ENCODE measurements at places on chromosomes 13 and 19.

GRCh38 chr13:51605698-51606097 lies 21.4 kb downstream of the WDFY2 start:
- peak; percentile 31 for DNase-seq

DNA sequence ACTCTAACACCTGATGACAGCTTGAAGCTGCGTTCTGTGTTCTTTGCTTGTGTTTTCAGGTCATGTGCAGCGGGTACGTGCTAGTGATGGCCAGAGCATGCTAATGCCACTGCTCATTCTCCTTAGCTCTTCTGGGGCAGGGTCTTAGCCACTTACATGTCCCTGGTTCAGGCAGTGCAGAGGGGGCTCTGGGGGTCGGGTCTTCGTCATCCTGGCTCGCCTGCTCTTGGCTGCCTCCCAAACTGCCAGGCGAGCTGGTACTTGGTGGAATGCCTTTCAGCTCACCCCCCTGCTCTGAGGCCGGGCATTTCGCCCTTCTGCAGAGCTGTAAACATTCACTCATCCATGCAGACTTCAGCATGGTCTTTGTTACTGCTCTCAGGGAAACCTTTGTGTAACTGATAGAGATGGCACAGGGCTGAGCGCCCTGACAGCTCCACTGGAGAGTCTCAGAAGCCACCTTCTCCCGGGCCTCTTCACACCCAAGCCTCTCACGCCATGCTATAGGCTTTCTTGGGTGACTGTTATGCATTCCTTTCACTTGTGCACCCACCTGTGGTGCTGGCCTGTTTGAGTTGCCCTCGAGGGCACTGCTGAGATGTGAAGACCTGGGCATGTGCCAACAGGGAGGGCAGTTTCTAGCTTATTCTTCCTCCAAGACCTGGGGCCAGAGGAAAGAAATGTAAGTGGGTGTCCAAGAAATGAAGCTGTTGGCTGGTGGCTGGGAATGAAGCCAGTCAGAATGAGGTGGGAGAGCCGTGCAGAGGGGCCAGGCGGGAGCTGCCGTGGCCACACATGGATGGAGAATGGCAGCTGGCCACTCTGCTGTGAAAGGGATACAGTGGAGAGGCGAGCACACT lies 24.4 kb downstream of the FAM124A start:
- DNase-seq, result no peak

DNA sequence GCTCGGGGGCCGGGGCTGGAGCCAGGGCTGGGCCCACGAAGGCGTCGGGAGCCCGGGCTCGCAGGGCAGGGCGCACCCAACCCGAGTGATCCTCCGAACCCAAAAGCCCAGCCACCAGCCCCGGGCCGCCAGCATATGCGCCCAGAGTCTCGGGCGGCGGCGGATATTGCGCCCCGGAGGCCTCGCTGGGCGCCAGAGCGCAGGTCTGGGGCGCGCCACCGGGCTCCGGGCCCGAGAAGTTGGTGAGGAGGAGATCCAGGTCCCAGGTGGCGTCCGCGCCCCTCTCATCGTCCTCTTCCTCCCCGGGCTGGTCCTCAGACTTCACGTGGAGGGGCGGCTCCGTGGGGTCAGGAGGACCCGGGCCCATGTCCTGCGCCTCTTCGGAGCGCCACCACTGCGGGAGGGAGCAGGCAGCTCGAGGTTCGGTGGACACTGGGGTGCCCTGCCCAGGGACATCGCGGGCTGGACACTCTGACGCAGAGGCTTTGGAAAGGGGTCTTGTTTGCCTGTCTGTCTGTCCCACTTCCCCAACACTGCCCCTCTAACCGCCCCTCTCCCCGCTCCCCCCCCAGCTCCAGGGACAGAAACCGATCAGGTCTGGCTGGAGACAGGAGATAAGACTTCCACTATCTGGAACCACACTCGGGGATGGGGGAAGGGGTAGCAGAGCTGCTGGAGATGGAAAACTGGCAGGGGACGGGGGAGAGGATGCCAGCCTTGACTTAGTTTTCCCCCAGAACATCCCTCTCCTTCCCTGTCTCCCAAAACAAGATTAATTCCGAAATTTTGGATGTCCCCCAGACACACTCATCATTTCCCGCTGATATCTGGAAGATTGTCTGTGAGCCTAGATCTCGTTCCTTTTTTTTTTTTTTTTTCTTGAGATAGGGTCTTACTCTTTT lies 1.0 kb downstream of the KLF1 start:
- DNase-seq, result no peak

- DNase-seq, result peak; percentile 92
Measured at GRCh38 chr19:16338470-16339360, 14.1 kb downstream of the KLF2 start.

GRCh38 chr19:10520652-10521318 lies 3.5 kb upstream of the S1PR5 start:
- DNase-seq, result no peak

- no peak for DNase-seq
Measured at GRCh38 chr13:88601949-88602348, 930.8 kb downstream of the SLITRK5 start.

DNA sequence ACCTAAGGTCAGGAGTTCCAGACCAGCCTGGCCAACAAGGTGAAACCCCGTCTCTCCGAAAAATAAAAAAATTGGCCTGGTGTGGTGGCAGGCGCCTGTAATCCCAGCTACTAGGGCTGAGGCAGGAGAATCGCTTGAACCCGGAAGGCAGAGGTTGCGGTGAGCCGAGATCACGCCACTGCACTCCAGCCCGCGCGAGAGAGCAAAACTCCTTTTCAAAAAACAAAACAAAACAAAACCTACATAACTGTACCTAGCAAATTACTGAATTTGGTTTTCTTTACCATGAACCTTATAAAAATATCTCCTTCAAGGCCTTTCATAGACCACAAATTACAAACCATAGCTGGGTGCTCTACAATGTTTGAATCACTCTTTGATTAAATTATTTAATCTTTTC lies 760 bp downstream of the ZNF91 start:
- peak; percentile 55 for DNase-seq

GRCh38 chr19:19256072-19256969 lies 16.8 kb downstream of the TM6SF2 start:
- no peak for DNase-seq

DNA sequence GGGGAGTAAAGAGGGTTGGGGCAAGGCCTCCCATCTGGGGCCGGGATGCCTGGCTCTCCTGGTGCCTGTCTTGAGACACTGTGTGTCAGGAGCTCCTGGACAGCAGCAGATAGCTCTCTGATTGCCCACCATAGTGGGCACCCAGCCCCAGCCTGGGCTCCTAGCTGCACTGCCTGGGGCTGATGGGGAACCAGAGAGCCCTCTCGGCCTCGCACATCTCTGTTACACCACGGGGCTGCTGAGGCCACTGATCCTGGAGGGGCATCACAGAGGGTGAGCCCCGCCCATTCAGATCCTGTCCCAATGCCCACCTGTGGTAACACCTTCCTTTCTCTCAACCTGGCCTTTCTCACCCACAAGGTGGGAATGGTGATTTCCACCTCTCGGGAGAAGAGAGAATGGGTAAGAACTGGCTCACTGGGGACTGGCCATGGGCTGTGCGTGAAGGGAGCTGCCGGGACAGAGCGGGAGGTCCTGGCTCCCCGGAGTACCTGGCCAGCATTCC lies 135.9 kb downstream of the URI1 start:
- no peak for DNase-seq

- DNase-seq, result no peak
Measured at GRCh38 chr19:44539236-44539826, 9.9 kb upstream of the CEACAM20 start.

DNA sequence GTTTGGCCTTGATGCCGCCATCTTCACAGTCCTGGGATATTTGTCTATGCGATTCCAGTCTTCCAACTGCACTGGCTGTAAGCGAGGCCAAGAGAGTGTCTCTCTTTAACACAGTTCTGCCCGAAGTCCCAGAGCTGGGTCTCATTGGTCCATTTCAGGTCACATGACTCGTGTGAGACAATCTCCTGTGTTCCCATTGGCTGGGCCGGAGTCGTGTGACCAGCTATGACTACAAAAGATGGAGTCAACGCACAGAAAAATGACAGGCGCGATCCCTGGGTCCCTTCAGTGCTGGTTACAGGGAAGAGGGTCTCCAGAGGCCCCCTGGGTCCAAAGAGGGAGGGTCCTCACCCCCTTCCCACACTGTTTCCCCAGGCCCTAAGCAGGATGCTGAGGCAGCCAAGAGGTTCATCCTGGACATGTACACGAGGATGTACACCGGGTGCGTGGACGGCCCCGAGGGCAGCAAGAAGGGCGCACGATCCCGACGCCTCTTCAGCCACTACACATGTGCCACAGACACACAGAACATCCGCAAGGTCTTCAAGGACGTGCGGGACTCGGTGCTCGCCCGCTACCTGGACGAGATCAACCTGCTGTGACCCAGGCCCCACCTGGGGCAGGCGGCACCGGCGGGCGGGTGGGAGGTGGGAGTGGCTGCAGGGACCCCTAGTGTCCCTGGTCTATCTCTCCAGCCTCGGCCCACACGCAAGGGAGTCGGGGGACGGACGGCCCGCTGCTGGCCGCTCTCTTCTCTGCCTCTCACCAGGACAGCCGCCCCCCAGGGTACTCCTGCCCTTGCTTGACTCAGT lies 15.9 kb upstream of the S1PR4 start:
- DNase-seq, result peak; percentile 51

DNA sequence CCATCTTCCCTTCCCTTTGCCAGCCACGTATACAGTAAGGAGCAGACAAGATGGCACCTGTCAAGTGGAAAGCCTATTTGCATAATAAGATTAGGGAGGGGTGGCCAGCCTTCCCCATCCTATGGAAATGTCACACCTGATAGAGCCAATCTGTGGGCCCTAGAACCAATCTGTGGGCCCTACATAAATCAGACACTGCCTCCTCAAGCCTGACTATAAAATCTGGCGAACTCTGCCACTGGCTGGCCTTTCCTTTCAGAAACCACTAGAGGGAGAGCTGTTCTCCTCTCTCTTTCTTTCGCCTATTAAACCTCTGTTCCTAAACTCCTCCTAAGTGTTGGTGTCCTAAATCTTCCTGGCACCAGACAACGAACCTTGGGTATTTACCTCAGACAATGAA lies 231.5 kb upstream of the KLHL1 start:
- DNase-seq, result no peak

DNA sequence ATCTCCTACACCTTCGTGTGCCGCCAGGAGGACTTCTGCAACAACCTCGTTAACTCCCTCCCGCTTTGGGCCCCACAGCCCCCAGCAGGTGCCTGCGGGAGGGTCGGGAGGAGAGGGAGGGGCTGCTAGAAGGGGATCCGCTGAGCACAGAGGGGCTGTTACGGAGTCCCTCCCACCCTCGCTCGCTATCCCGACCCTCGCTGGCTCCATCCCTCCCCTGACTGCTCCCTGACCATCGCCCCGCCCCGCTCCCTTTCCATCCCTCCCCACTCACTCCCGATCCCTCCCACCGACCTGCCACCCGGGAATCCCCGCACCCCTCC lies 780 bp downstream of the CD177 start:
- DNase-seq, result no peak

GRCh38 chr13:51230477-51231105 lies 8.4 kb downstream of the FAM124A start:
- peak; percentile 86 for DNase-seq

GRCh38 chr13:81350056-81350455 lies 1009.1 kb upstream of the SPRY2 start:
- no peak for DNase-seq

- DNase-seq, result no peak
Measured at GRCh38 chr13:100280681-100281080, 191.8 kb downstream of the PCCA start.

- peak; percentile 69 for DNase-seq
Measured at GRCh38 chr13:20489185-20489820, 36.4 kb downstream of the CRYL1 start.

- DNase-seq, result no peak
Measured at GRCh38 chr19:49109569-49110233, 4.5 kb upstream of the LIN7B start.

- no peak for DNase-seq
Measured at GRCh38 chr19:9875031-9875627, 40.0 kb downstream of the PIN1 start.

DNA sequence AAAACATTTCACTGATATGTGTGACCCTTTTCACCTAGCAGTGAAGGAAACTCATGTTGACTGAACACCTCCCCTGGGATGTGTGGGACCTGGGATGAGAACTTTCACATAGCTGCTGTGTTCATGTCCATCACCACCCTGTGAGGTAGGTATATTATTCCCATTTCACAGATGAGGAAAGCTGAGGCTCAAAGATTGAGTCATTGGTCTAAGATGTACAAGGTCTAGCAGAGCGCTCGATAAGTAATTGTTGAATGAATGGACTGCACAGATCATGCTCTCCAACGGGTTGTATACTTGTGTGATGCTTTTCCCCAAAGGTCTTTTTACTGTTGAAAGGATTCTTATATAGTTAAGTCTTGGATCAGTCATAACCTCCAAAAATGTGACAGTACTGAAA lies 75.6 kb upstream of the TSC22D1 start:
- no peak for DNase-seq

- DNase-seq, result peak; percentile 13
Measured at GRCh38 chr13:27783111-27783510, 9.2 kb upstream of the GSX1 start.

Measured in dermis blood vessel endothelial cell (primary cell).